RKO (cell line): ENCODE measurements at places on chromosomes 4 and X.
A peak's percentile ranks its signal among the peaks of the same experiment; 100 is the strongest.

- peak; percentile 58 for DNase-seq
Observed at GRCh38 chr4:89134775-89135319, 23.5 kb downstream of the TIGD2 start.

GRCh38 chr4:140212646-140213045 is 58.7 kb upstream of the MAML3 start:
- DNase-seq, result no peak

DNA sequence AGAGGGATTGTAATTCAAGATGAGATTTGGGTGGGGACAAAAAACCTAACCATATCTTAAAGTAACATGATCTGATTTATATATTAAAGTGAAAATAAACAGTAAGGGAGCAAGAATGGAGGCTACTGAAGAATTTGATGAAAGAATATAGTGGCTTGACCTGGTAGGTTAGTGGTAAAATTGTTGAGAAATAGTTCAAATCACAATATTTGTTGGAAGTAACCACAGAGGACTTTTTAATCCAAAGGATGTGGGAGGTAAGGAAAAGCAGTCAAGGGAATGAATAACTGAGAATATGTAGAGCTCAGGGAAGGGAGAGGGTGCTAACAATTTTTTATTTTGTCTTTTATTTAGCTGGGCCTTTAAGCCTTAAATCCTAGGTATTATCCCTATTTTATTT is 139.8 kb upstream of the HS3ST1 start:
- DNase-seq, result no peak

GRCh38 chr4:101147283-101147682 is 200.0 kb downstream of the PPP3CA start:
- no peak for DNase-seq

DNA sequence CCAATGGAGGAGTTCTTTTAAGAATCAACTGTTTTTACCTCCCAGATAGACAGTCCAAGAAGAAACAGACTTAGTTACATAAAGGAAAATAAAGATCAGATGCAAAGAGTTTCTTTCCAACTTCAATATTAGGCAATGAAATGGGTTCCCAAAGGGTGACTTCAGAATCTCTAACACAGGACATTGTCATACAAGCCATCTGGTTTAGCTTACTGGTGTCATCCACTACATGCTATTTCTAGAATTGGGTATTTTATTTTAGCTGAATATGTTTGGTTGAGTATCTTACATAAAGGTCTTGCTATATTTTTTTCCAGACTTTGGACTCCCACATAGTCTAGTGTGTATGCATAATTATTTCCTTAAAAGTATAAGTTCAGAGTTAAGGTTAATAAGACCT is 162.1 kb upstream of the SLC7A11 start:
- DNase-seq, result no peak

GRCh38 chr4:129561886-129562671 is 466.1 kb downstream of the C4orf33 start:
- DNase-seq, result peak; percentile 56

DNA sequence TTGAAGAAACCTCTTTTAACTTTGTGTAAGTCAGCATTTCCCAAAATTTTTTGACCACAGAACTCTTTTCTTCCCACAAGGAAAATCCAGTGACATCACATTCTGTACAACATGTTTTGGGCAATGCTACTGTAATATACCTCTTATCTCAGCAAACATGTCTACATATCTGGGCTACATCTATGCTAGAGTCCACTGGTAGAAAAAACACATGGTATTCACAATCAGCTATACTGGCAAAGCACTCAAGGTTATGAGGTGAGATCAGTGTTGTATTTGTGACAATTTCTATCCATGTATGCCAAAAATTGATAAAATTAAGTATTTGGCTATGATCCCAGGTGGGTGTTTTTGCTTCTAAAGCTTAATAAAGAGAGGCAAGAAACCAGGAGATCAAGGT is 98.0 kb downstream of the ATP11C start:
- DNase-seq, result no peak

- DNase-seq, result no peak
Observed at GRCh38 chr4:80484712-80485111, 149.2 kb downstream of the CFAP299 start.

- no peak for DNase-seq
Observed at GRCh38 chr4:7805533-7806337, 133.9 kb downstream of the AFAP1 start.

DNA sequence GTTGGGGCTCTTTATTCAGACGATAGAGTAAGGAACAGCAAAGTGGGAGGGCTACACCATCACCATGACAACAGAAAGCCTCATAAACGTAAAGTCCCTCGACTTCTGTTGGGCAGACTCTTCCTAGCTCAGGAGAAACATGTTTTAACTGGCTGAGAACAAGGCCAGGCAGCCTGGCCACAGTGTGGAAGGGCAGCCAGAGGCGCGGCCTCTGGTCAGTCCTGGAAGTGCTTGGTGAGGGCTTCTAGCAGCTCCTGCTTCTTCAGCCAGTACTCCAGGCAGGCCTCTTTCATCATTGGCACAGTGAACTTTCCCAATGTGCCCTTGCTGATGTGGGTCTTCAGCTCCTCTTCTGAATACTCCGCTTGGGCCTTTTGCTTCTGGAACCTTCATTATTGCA is 690.9 kb downstream of the PCDH19 start:
- DNase-seq, result no peak

DNA sequence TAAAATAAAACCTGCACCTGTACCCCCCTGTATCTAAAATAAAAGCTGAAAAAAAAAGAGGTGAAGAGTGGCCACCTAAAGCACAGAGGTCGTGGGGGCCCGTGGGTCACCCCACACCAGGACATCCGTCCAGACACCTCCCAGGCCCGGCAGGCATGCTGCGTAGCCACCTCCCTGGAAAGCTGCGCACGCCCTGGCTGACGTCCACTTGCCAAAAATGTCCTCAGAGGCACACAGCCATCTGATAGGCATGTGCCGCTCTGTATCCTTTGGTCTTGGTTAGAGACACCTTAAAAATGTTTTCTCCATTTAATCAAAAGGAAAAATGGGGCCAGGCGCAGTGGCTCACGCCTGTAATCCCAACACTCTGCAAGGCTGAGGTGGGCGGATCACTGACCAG is 17.7 kb downstream of the FAM53A start:
- no peak for DNase-seq

DNA sequence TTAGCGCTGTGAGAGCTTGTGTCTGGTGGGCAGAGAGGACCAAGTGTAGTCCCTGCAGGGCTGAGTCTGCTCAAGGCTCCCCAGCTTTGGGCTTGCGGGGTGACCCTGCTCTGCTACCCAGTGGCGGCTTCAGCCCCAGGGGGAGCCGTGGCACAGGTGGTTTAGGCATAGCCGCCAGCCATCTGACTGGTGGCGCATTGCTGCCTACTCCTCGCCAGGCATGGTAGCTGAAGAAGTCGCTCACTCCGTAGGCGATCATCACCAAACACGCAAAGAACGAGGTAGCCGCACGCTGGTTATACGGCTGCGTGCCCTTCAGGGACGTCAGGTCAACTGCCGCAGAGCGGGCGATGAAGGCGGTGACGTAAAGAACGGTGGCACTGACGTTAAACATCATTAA is 180.7 kb upstream of the DIPK2B start:
- DNase-seq, result no peak
